ENCODE measurements at places on chromosomes 12 and 14.

DNA sequence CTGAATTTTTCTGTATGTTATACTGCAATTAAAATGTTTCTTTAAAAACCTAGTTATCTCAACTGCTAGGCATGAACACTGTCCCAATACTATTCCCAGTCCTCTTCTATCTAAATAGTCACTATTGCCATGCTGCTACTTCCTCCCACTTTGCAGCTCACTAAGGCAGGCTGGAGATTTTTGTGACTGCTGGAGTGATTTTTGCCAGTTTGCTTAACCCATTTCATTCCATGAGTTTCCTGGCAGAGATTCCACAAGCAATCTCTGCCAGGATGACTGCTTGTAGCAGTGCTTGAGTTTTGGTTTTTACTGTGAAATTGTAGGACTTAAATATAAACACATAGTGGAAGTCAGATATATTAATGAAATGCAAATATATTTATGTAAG, 80.8 kb downstream of the BHLHE41 start:
- DNase-seq = no peak

GRCh38 chr14:74922752-74923401, at the start of gene RPS6KL1:
Gene RPS6KL1 (minus strand): TSS chr14:74923260. CDS start chr14:74921541, 1,719 bp downstream.
- DNase-seq = no peak

GRCh38 chr14:97106166-97106565, 309.0 kb downstream of the VRK1 start:
- DNase-seq = no peak

DNA sequence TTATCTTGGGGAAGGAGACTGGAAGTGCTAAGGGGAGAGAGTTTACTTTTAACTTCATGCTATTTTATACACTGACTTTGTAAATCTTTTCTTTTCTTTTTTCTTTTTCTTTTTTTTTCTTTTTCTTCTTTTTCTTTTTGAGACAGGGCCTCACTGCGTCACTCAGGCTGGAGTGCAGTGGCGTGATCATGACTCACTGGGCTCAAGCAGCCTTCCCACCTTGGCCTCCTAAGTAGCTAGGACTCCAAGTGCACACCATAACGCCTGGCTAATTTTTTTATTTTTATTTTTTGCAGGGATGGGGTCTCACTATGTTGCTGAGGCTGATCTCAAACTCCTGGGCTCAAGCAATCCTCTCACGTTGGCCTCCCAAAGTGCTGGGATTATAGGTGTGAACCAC, 294.6 kb upstream of the PRICKLE1 start:
- DNase-seq = no peak

Measured in cortex of kidney (tissue), 1 donor.